ENCODE measurements at places on chromosomes 2 and 18.

- DNase-seq = no peak
Observed at GRCh38 chr2:69742322-69742952, 503 bp downstream of the ANXA4 start.

GRCh38 chr18:11669271-11669947 lies 19.7 kb upstream of the GNAL start:
- DNase-seq = no peak

- DNase-seq = peak; percentile 83
Observed at GRCh38 chr2:151027151-151027550, 234.5 kb downstream of the RBM43 start.

GRCh38 chr18:7329016-7329415 lies 98.1 kb downstream of the LRRC30 start:
- DNase-seq = peak; percentile 11

DNA sequence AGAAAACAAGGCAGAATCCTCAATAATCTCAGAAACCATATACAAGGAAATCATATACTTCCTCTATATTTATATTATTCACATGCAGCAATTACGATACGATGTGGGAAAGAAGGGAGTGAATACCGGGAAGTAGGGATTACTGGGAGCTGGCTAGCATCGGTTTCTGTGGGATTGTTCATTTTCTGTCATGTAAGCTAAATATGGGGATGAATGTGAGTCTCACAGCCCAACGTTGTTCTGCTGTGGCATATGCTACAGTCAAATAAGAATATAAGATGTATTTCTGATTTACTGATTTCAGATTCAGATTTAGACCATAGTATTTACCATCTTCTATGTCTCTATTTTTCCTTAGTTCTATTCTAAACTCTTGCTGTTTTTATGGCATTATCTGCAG lies 113.6 kb downstream of the EVA1A start:
- DNase-seq = no peak

DNA sequence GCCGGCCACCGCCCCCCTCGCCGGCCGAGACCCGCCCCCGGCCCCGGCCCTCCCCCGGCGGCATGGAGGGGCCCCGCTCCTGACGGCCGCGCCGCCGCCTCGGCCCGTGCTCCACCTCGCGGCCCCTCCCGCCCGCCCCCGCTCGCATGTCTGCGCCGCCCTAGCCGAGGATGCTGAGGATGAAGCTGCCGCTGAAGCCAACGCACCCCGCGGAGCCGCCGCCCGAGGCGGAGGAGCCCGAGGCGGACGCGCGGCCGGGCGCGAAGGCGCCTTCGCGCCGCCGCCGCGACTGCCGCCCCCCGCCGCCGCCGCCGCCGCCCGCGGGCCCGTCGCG lies 397 bp downstream of the ZCCHC2 start:
- DNase-seq = no peak

DNA sequence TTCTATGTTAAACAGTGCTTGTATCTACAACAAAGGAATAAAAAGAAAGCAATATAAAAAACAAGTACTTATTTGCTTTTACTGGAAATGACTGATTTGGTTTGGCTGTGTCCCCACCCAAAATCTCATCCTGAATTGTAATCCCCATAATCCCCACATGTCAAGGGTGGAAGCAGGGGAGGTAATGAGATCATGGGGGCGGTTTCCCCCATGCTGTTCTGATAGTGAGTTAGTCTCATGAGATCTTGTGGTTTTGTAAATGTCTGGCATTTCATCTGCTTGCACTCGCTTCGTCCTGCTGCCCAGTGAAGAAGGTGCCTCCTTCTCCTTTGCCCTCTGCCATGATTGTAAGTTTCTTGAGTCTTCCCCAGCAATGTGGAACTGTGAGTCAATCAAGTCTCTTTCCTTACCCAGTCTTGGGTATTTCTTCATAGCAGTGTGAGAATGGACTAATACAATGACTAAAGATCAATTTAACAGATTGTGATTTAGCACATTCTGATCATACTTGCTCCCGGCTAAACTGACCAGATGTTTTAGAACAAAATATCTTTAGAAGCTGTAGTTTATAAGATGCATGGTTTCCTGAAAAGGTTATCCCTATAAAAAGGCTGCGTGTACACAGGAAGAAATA lies 19.9 kb downstream of the PTH2R start:
- no peak for DNase-seq

DNA sequence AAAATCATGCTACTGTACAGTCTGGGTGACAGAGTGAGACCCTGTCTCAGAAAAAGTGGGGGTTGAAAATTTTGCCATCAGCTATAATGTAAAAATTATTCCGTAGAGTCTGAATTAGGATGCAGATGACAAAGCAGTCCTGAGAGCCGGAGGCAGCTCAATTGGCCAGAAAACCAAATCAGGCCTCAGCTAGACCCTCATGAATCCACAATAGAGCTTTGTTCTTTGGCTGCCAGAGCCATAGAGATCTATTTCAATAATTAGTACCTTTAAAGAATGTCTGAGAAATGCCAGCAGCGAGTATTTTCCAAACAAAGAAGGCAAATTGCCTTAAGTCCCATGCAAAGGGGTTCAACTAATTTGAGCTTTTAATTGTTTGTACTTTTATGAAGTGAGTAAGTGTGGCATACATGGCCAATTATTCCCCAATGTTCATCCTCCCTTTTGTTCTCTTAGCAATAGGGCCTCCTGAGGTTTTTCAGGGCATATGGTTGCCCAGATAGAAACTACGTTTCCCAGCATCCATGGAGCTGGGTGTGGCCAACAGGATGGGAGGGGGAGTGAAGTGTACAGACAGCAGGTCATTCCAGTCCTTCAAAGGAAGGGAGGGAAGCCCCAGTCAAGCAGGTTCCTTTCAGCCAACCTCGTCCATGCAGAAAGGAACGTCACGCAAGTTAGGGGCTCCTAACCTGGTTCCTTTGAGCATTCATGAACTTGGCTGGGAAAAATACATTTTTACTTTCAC lies 211.3 kb upstream of the APCDD1 start:
- DNase-seq = no peak

DNA sequence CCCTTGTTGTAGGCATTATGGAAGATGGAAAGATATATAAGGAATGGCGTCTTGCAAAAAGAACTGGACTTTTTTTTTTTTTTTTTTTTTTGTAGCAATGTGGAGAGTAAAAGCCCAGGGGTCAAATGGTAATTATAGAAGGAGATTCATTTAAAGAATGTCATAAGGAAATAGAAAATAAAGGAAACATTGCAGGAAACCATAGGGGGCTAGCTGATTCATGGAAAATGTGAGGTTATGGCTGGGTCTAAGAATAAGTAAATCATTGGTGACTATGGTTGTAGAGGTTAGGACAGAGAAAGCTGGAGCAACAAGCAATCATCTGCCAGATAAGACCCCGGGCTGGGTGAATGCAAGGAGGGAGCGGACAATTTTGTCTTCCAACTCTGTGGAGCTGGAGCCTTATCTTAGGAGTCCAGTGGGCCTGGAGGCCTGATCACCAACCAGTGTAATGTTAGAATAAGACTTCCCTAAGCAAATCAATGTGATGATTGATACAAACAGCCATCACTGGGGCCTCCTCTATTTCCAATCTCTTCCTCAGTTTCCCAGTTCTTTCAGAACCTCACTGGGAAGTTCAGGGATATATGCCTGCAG lies 201.2 kb upstream of the TNP1 start:
- DNase-seq = no peak

- no peak for DNase-seq
Observed at GRCh38 chr2:187542123-187542522, 12.1 kb downstream of the TFPI start.

DNA sequence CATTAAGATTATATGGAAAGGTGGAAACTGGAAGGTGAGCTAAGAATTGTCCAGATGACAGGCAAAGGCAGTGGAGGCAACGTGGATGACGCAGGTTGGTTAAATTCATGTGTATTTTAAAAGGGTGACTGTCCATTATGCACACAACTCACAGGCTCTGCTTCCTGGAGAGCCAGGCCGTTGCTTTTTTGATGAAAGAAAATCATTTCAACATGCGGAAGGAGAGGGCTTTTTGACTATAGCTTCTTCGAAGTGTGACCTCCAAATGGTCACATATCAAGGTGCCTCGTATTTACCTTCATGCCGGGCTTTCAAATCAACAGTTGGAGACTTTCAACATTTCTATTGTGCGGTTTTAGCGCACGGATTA lies 126.7 kb downstream of the MYCN start:
- DNase-seq = no peak

DNA sequence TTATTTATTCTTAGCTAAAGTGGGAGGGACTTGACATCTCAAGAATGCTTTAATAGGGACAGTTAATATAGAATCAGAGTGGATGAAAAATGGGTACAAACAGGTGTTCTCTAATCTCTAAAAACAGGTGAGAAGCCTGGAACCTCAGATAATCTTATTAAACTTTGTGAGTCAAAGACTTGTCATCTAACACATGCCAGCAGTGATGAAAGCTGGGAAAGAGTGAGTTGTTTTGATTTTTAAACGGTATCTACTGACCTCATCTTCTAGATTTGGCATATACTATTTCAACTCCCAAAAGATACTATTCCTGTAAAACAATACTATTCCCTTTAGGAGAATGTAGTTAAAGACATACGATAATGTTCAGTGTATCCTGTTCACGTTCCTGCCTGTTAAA lies 103.4 kb downstream of the CCDC141 start:
- no peak for DNase-seq

DNA sequence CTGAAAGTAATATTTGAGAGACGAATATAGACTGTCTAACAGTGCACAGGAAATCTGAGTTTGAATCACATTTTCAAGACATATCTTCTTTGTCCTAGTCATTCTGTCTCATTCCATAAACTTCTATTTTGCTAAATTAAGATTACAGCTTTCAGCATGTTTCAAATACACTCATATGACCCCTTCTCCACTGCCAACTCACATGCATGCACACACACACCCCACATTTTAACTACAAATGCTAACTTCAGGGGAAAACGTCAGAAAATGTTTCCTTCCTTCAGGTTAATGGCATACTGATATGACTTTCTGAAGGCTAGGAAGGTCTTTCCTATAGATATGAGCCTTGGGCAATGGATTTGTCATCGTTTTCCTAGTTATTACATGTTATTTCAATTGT lies 373.7 kb downstream of the RBM43 start:
- DNase-seq = no peak

DNA sequence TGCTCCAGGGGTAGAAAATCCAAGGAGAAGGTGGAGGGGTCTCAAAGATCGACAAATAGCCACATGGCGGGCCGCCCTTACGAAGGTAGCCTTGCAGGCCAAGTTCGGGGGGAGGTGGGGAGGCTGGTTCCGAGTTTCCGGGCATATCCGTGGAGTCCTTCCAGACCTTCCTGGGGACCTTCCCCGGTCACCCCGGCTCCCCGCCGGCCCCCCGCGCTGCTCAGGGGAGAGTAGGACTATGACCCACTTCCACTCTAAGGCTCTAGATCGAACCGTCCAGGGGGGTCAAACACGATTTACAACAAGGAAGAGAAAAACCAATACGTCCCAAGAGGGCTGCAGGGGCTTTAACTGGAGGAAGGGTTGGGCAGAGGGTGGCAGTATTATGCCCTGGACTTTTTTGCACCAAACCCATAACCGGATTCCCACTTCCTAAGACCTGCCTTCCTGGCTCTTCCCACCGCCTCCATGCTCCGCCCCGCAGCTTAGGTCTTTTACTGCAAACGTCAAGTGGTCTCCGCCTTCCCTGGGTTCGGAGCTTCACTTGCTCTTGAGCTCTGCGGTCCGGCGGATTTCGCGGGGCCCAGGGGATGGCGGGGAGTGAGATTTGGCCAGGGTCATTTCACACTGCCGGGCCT lies 779 bp upstream of the LYPD6 start:
- DNase-seq = peak; percentile 48

DNA sequence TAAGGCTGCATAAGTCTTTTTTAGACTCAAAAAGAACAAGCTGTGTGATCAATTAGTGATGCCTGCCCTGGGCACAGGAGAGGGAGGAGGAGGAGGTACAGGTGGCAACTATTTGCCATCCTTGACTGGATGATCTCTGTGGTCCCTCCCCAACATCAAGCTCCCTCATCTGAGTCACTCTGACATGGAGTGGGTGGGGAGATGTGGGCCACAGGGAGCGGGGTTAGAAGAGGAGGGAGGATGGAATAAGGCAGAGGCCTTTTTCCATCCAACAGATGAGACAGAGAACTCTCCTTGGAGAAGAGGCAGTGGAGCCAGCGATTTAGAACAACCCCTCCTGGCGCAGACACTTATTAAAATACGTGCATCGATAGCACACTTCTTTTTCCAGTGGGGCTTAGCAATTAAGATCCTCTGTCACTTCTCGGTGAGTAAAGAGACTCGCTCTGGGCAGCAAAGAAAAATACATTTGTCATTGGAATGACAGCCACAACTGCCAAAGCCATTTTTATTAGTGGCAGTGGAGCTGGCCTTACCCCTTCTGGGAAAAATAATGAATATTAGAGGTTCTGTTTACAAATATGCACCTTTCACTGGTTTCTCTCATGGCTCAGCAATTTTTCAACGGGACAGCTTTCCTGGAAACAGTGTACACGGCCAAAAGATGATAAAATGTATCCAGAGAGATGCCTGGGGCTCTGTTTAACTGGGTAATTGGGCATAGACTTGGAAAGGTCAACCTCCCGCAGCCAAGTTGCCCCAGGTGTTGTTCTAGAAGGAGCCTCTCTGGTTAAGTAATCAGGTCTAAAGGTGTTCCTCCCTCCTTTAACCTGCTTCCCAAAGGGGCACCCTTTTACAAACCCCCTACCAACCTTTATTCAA lies 238.4 kb upstream of the CXCR4 start:
- no peak for DNase-seq

GRCh38 chr2:8253781-8254180 lies 428.1 kb upstream of the ID2 start:
- DNase-seq = no peak

DNA sequence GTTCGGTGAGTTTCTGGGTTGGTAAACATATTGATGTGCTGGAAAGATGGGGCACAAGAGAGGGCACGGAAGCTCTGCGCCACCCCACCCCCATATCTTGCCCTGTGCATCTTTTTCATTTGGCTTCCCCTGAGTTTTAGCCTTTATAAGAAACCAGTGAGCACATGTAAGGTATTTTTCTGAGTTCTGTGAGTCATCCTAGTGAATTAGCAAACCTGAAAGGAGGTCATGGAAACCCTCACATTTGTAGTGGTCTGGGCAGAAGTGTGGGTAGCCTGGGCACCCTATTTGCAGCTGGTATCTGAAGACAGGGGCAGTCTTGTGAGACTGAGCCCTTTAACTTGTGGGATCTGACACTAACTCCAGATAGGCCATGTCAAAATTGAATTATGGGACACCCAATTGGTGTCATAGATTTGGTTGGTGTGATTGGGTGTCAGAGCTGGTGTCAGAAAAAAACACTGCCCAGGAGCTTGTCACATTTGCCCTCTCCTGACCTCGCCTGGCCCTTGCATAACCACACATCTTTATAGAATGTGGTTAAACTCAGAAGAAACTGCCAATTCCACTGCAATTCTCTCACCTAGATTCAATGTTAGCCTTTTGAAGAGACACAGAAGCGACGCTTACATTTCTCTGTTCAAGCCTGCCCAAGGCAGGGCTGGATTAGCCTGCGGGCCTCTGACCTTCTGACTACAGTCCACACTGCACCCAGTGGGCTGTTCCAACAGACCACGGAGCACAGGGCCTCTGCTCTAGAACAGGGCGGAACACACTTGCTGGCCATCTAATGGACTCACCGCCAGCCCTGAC lies 12.0 kb upstream of the GALM start:
- DNase-seq = no peak
